ENCODE measurements at places on chromosomes 6 and 20.
A peak's percentile ranks its signal among the peaks of the same experiment; 100 is the strongest.

- DNase-seq, result peak; percentile 2
Observed at GRCh38 chr6:111604259-111605099, 1.2 kb downstream of the TRAF3IP2 start.

DNA sequence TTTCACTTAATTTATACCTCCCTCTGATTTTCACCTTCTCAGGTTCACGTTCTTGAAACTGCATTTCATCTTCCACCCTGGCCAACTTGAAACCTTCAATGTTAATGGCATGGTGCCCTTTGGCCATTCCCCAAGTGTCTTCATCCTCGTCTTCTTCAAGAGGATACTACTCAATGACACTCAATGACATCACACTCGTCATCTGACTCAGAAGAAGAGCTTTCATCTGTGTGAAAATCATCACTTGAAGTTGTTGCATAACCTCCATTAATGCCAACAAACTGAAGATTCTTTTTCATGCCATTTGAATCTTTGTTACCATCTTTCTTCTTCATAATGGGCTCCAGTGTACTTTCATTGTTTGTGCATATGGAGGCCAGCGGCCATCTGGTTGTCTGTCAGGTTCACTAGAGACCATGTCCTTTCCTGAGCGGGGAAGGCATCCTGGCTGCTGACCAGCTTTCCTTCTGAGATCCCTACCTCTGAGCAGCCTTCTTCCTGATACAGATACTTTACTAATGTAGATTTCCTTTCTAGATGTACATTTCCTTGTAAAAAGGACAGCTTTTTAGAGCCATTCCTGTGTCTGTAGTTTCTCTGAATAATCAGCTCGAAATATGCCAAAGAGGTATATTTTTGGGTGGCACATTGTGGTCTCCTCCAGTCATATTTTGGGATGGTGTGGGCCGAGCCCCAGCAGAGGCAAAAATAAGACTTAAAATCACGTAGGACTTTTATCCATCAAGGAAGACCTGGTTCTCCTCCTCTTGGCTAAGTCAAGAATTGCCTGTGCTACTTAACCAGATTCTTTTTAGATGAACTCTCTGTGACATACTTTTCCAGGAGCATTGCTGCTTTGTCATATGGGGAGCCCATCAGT, 21.3 kb downstream of the TRMT6 start:
- DNase-seq, result no peak

GRCh38 chr6:24233813-24234442, 107.9 kb downstream of the NRSN1 start:
- DNase-seq, result no peak

DNA sequence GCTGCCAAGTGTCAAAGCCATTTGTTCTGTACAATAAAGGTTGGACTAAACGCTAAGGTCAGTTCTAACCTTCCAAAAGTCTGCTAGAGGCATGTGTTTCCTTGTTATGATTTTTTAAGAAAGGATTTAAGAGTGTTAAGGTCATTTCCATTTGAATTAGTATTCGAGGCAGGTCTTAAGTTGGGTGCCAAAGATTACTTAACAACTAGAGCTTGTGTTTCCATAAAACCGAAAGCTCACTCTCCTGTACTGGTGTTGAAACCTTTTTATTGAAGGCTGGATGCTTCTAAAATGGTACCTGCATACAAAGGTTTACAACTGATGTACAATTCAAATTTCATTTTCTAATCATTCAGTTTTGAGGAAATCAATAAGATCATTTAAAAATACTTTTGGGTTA, 82.4 kb downstream of the RNF144B start:
- DNase-seq, result no peak

DNA sequence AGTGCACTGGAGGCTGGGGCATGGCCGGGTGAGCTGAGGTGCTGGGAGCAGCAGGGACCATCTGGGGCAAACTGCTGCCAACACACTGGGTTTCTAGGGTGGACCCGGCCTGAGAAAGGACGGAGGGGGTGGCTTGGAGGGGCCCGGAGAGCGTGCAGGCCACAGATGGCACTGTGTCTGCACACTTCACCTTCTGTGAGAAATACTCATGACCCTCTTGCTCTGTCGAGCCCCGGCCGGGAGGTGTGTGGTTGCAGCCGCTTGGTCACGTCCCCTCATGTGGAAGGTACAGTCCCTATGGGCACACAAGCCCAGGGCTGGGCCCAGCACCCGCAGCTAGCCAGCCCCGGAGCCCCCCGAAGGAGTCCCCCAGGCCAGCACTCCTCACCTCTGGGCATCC, 59.7 kb downstream of the RBM38 start:
- no peak for DNase-seq

DNA sequence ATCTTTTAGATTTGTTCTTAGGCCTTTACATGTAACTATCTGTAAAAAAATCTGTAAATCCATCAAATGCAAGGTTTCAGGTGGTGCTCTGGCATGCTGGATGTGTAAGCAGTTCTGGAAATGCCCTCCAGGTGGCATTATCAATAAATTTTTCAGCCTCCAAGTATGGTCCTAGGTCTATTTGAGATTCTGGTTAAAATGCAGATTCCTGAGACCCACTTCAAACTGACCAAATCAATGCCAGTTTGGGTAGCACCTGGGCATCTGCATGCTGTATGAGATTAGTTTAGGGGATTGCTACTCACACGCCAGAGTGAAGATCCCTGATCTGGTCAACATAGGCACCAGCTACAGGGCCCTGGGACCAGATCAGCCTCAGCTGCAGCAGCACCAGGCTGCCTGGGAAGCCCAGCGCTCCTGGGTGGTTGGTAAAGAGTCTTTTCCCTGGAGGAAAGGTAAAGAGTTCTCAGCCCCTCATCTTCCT, 507.3 kb upstream of the CITED2 start:
- DNase-seq, result peak; percentile 17

DNA sequence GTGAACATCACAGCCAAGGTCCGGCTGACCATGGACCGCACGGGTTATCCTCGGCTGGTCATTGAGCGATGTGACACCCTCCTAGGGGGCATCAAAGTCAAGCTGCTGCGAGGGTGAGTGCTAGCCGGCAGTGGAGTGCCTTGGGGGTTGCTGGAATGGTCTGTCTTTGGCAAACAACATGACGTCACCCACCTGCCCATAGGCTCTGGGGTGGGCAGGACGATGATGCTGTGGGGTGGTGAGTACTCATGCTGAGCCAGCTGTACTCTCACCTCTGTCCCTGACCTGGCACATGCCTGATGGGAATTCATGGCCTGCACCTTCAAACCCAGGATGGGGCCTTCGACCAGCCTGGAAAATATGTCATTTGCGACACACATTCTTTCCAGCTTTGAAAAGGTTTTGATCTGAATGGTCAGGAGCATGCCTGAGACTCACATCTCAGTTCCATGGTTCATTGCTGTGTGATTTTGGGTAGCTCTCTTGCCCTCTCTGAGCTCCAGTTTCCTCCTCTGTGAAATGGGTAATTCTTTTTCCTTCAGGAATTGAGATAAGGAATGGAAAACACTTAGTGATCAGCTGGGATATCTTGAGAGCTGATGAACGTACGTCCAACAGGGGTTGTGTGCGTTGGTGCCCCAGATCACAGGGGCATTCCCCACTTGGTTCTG, 6.7 kb downstream of the BPIFB4 start:
- DNase-seq, result no peak

DNA sequence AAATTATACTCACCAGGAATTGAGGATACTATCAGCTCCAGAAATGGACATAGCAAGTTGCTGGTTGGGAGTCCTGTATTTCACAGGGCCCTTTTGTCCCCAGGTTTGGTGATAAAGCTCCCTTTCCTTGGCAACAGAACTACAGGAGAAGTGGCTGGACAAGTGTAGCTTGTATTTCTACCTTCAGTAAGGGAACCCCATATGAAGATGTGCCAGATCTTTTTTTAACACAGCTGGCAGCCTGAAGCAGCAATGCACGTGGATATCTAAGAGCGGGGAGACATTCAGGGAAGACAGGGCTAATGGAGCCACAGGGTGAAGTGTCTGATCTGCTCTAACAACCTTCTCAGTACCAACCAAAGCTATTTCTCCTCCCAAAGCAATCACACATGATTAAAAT, 373.9 kb upstream of the ID4 start:
- DNase-seq, result no peak

GRCh38 chr6:95601133-95601532, 23.8 kb downstream of the MANEA start:
- no peak for DNase-seq

Measured in CD4-positive, alpha-beta T cell treated with Interleukin-4 for 1 hour (primary cell).